ENCODE measurements at places on chromosomes 6 and 20. TPM values are rescaled to one million over a fixed set of nuclear protein-coding genes. Genes with fewer than 3 reads are reported as not detected.

DNA sequence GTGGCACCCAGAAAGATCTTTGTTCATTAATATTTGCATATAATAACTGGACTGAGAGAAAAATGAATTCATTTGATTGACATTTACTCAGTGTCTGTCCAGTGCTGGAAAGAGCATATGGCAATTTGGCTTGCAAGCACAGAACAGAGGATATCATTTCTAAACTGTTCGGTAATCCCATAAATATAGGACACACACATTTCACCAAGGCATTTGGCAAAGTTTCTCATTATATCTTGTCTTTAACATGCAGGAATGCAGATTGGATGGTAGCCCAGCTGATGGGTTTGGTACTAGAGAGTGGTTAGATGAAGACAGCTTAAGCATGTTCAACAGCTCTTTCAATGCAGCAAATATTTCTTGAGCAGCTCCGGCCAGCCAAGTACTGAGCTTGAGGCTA lies 259.2 kb downstream of the PRKN start:
- H3K4me1 ChIP-seq: no peaks in the 10 kb centered on the region
- H3K4me3 ChIP-seq: no peak overlapping the region
- H3K36me3 ChIP-seq: no peaks in the 10 kb centered on the region
- H3K27ac ChIP-seq: no peak overlapping the region
- H3K27me3 ChIP-seq: no peaks in the 10 kb centered on the region
- DNase-seq: no peak

CDH22 gene
- total RNA-seq: not detected

DNA sequence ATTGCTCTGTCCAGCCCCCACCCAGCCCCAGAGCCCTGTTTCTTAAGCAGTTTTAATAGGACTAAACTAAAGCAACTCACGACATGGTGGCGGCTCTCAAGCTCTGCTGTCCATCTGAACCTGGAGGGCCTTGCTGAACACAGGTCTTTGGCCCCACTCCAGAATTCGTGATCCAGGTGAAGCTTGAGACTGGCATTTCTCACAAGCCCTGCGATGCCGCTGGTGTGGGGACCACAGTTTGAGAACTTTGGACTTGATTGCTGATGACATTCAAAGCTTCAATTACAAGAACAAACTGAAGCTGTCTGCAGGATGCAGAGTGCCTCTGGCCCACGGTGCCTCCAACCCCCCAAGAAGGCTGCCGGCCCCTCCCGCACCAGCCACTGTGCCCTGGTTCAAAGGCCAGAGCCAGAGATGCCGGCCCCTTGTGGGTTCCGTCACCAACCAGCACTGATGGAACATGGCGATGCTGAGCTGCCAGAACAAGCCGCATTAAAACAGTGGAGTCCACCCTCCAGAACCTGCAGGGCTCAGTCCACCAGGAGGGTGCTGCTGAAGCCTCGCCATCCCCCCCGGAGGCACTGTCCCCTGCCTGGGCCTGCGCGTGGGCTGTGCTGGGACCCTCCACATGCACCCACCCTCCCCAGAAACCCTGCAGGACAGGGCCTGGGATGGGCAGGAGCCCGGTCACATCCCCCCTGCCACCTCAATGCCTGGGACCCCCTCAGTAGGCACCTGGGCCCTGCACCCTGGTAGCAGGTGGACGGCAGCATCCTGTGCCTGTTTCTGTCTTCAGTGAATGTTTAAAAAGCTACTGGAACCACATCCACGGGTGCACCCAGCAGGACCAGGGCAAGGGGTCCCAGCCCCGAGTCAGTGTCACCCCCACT lies 101.1 kb downstream of the PSMB1 start:
- DNase-seq: no peak
- H3K4me1 ChIP-seq: no peaks in the 10 kb centered on the region
- no peak overlapping the region for H3K27ac ChIP-seq
- H3K27me3 ChIP-seq: peaks cover 6% of the 10 kb centered on the region
- H3K36me3 ChIP-seq: no peaks in the 10 kb centered on the region
- H3K4me3 ChIP-seq: no peak overlapping the region

- H3K4me1 ChIP-seq: peaks cover 23% of the 10 kb centered on the region
- no peak overlapping the region for H3K27ac ChIP-seq
- no peak for DNase-seq
- H3K36me3 ChIP-seq: peaks cover 2% of the 10 kb centered on the region
- H3K4me3 ChIP-seq: no peak overlapping the region
Observed at GRCh38 chr6:111263837-111264236, 176.5 kb downstream of the SLC16A10 start.

DNA sequence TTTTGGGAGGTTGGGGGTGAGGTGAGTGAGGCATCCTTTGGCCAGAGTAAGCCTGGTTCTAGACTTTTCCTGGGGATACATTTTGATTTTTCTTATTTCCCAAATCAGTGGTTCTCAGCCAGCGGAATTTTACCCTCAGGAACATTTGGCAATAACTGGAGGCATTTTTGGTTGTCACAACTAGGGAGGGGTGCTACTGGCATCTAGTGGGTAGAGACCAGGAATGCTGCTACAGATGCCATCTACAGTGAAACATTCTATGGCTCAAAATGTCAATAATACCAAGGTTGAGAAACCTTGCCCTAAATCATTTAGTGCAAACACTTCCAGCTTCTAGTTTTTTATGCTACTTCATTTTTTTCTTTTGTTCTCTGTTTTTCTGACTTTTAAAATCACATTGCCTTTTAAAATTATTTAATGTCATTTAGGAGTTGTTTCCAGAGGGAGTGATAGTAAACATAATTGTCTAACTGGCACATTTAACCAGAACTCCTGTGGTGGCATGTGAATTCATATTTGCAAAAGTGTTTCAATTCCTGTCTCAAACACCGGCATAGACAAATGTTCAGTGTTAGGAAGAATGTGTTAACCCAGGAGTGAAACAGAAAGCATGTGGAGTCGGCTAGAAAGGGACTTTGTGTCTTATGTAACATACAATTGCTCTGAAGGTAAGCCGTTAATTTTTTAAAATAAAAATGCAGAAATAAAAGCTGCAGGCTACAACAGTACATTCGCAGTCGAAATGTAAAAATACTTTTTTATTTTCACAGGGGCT lies 59.0 kb downstream of the QRSL1 start:
- no peaks in the 10 kb centered on the region for H3K36me3 ChIP-seq
- H3K27me3 ChIP-seq: no peaks in the 10 kb centered on the region
- peak overlapping the region; percentile 46 for H3K27ac ChIP-seq
- DNase-seq: peak; percentile 63
- peaks cover 15% of the 10 kb centered on the region for H3K4me1 ChIP-seq
- peak overlapping the region; percentile 55 for H3K4me3 ChIP-seq

DNA sequence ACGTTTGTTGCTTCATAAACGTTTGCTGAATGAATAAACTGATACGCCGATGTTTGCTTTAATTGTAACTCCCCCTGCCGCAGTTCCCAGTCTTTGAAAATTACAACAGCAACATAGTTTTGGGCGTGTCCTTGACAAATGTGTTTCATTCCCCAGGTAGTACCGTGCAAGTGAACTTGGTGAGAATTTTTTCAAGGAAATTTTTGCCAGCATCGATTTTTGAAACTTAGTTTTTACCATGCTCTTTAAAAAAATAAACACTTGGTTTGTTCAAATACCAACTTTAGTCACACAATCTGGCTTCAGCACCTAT lies 60.1 kb downstream of the FAM217A start:
- no peaks in the 10 kb centered on the region for H3K27me3 ChIP-seq
- peak overlapping the region; percentile 97 for H3K27ac ChIP-seq
- peaks cover 37% of the 10 kb centered on the region for H3K4me1 ChIP-seq
- peak overlapping the region; percentile 81 for H3K4me3 ChIP-seq

- H3K36me3 ChIP-seq: no peaks in the 10 kb centered on the region
- no peaks in the 10 kb centered on the region for H3K4me1 ChIP-seq
- no peaks in the 10 kb centered on the region for H3K27me3 ChIP-seq
- H3K27ac ChIP-seq: no peak overlapping the region
- H3K4me3 ChIP-seq: no peak overlapping the region
- no peak for DNase-seq
Observed at GRCh38 chr6:139338795-139339194, 35.7 kb downstream of the CITED2 start.

DNA sequence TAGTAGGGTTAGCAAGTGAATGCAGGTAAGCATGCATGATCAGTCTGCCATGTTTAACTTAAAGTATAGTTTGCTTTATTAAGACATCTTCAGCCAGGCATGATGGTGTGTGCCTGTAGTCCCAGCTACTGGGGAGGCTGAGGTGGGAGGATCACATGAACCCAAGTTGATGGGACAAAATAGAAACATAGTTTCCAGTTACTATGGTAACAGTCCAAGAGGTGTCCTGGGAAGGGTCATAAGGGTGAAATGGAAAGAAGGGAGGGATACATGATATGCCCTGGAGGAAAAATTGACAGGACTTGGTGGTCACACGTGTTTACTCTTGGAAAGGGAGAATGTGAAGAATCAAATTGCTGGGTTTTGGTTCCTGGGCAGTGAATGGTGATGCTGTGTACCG lies 139.6 kb downstream of the SULF2 start:
- peaks cover 30% of the 10 kb centered on the region for H3K36me3 ChIP-seq
- H3K4me1 ChIP-seq: peaks cover 11% of the 10 kb centered on the region
- no peaks in the 10 kb centered on the region for H3K27me3 ChIP-seq
- DNase-seq: no peak
- H3K27ac ChIP-seq: no peak overlapping the region

DNA sequence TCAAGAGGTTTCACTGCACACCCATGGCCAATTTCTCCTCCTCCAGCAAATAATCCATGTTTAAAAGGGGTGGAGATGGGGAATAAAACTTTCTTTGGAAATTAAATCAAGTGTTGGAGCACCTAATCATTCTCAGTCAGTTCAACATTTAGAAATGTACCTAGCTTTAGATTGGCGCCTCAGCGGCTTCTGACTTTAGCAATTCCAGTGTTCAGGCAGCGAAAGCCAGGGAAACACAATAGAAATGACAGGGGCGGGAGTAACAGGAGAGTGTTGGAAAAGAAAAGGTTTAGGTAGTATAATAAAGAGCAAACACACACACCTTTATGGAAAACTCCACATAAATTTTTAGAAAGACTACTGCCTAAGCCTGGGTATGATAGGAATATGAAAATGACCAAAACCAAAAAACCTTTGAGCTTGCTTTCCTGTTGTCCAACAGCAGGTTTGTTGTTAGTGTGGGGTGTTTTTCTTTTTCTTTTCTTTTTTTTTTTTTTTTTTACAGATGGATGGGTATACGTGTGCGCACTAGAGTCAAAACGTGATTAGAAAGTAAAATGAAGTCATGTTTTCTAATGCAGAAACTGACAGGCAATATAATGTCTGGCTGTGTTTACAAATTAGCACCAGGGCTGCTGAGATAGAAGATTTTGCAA lies 7.7 kb downstream of the TFAP2A start:
- H3K27me3 ChIP-seq: peaks cover 64% of the 10 kb centered on the region
- no peak overlapping the region for H3K27ac ChIP-seq

DNA sequence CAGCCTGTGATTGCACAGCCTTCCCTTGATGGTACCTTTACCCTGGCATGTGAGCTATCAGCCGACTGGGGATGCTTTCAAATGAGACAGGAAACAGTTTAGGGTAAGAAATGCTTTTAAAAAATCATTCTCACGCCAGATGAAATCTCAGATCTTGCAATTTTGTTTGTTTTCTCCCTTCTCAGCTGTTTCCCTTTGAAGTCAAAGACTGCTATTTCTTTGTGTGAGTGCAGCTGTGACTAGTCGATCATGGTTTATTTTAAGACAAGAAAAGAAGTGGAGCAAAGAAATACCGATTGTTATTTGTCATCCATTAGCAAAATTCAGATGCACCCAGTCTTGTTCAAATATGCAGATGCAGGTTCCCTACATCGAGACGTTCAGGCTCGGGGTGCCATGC lies 489.7 kb downstream of the QKI start:
- peaks cover 18% of the 10 kb centered on the region for H3K27me3 ChIP-seq
- no peak for DNase-seq
- no peak overlapping the region for H3K4me3 ChIP-seq
- H3K36me3 ChIP-seq: no peaks in the 10 kb centered on the region
- H3K4me1 ChIP-seq: no peaks in the 10 kb centered on the region

- no peak for DNase-seq
- no peaks in the 10 kb centered on the region for H3K36me3 ChIP-seq
- no peak overlapping the region for H3K27ac ChIP-seq
- H3K4me3 ChIP-seq: no peak overlapping the region
- no peaks in the 10 kb centered on the region for H3K27me3 ChIP-seq
Observed at GRCh38 chr20:12927489-12927888, 81.3 kb upstream of the SPTLC3 start.

DNA sequence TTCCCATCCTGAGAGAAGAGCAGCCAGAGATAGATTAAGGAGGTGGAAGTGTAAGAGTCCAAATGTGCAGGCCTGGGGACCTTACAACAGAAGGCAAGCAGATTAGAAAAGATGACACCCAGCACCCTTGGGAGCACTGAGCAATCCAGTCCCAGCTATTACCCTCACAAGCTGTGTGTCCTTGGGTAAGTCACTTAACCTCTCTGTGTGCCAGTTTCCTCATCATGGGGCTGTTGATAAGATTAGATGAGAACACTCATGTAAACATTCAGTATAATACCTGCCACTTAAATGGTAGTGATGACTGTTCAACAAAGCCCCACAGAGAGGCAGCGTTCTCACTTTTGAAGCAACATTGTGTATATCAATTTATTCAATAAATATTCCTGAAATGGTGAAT lies 114.8 kb upstream of the CST7 start:
- H3K27me3 ChIP-seq: peaks cover 12% of the 10 kb centered on the region
- H3K4me1 ChIP-seq: no peaks in the 10 kb centered on the region
- H3K36me3 ChIP-seq: no peaks in the 10 kb centered on the region
- no peak overlapping the region for H3K27ac ChIP-seq
- DNase-seq: no peak

EYS gene
- not detected for total RNA-seq

GRCh38 chr6:133062077-133062476 lies 179.1 kb upstream of the EYA4 start:
- no peaks in the 10 kb centered on the region for H3K36me3 ChIP-seq
- no peaks in the 10 kb centered on the region for H3K27me3 ChIP-seq
- DNase-seq: no peak
- H3K4me1 ChIP-seq: no peaks in the 10 kb centered on the region
- H3K27ac ChIP-seq: no peak overlapping the region

DNA sequence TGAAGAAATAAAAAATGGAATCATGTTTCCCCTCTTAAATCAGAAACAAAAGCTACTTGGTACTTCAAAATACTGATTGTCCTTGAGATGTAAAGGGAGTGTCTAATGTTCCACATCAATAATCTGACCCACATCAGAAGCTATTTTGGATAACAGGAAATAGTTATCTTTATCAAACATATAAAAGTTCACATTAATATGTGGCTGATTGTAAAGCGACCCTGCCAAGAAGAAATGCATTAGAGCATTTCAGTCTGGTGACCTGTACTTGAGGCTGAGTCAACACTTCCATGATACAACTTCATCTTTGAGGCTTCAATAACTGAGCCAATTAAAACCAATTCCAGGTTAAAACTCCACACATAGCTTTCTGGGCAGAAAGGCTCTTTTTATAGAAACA lies 31.8 kb downstream of the SYNE1 start:
- H3K4me1 ChIP-seq: peaks cover 8% of the 10 kb centered on the region
- H3K27me3 ChIP-seq: no peaks in the 10 kb centered on the region
- no peak overlapping the region for H3K27ac ChIP-seq
- H3K4me3 ChIP-seq: no peak overlapping the region
- DNase-seq: no peak

- peaks cover 33% of the 10 kb centered on the region for H3K4me1 ChIP-seq
- H3K27ac ChIP-seq: no peak overlapping the region
- no peaks in the 10 kb centered on the region for H3K36me3 ChIP-seq
Observed at GRCh38 chr6:85672050-85672449, 29.4 kb upstream of the SYNCRIP start.

TOMM6 gene
- total RNA-seq: 321 TPM
